ENCODE measurements at places on chromosomes 2 and 18. TPM values are rescaled to one million over a fixed set of nuclear protein-coding genes. Genes with fewer than 3 reads are reported as not detected.

Gene SETBP1
- total RNA-seq: 14.1 TPM

Gene VWA3B
- not detected for total RNA-seq

Gene BZW1
- total RNA-seq: 495 TPM

Gene POTEJ
- not detected for total RNA-seq

Gene CLHC1
- 8.4 TPM for total RNA-seq

Gene SLC5A6
- 109 TPM for total RNA-seq

Gene CABYR
- total RNA-seq: 1.2 TPM

Gene MPV17
- total RNA-seq: 85.9 TPM

- DNase-seq: no peak
- no peaks in the 10 kb centered on the region for H3K36me3 ChIP-seq
- no peaks in the 10 kb centered on the region for H3K27me3 ChIP-seq
- H3K4me3 ChIP-seq: no peak overlapping the region
- H3K4me1 ChIP-seq: no peaks in the 10 kb centered on the region
These were observed 193.4 kb downstream of the TDRD15 start for GRCh38 chr2:21317131-21317530.

DNA sequence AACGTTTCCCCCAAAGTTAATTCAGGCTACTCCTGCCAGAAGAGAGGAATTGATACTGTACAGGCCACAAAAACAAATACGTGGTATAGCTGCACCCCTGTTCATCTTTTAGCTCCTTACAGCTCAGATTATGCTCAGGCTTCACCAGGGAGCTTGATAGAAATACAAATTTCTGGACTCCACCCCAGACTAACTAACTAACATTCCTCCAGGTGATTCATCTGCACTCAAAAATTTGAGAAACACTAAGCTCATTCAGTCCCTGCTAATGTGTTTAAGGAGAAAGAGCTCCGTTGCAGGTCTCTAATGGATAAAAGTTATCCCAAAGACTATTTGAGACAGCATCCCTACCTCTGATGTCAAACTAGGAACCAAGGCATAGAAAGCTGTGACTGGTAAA is 36.8 kb upstream of the UNC80 start:
- no peaks in the 10 kb centered on the region for H3K36me3 ChIP-seq
- no peaks in the 10 kb centered on the region for H3K4me1 ChIP-seq
- no peak overlapping the region for H3K27ac ChIP-seq
- H3K27me3 ChIP-seq: no peaks in the 10 kb centered on the region

GRCh38 chr2:9107168-9108025 is 99.2 kb upstream of the ASAP2 start:
- H3K27ac ChIP-seq: no peak overlapping the region
- no peaks in the 10 kb centered on the region for H3K4me1 ChIP-seq
- H3K27me3 ChIP-seq: no peaks in the 10 kb centered on the region

- H3K4me1 ChIP-seq: no peaks in the 10 kb centered on the region
- no peaks in the 10 kb centered on the region for H3K27me3 ChIP-seq
- no peak for DNase-seq
- no peak overlapping the region for H3K27ac ChIP-seq
- H3K36me3 ChIP-seq: no peaks in the 10 kb centered on the region
- H3K4me3 ChIP-seq: no peak overlapping the region
These were observed 882.5 kb downstream of the SLC4A3 start for GRCh38 chr2:220509966-220510365.

- no peaks in the 10 kb centered on the region for H3K36me3 ChIP-seq
- DNase-seq: no peak
- no peak overlapping the region for H3K4me3 ChIP-seq
- no peaks in the 10 kb centered on the region for H3K27me3 ChIP-seq
These were observed 234.9 kb downstream of the SOCS6 start for GRCh38 chr18:70523792-70524182.

GRCh38 chr2:189249171-189249570 is 69.6 kb upstream of the COL5A2 start:
- no peaks in the 10 kb centered on the region for H3K36me3 ChIP-seq
- no peak overlapping the region for H3K27ac ChIP-seq
- no peaks in the 10 kb centered on the region for H3K4me1 ChIP-seq
- no peak for DNase-seq

GRCh38 chr2:819601-820000 is 131.0 kb upstream of the SNTG2 start:
- DNase-seq: no peak
- H3K27ac ChIP-seq: no peak overlapping the region
- no peaks in the 10 kb centered on the region for H3K4me1 ChIP-seq

DNA sequence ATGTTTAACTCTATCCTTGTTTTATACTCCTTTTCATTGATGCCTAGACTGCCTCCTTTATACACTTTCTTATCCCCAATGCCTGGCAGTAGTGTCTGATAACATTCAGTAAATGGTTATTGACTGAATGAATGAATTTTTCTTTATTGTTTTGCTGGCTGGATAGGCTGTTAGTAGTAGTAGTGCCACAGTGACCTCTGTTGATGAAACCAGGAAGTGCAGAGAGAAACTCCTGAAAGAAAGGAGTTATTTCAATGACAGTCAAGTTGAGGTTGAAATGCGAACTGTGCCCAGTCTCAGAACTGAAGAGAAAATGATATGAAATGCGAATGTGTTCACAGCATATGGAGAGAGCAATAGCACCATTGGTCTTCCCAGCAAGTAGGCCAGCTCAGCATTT is 26.8 kb upstream of the SLC9A2 start:
- H3K4me1 ChIP-seq: no peaks in the 10 kb centered on the region
- H3K36me3 ChIP-seq: no peaks in the 10 kb centered on the region
- DNase-seq: no peak
- no peak overlapping the region for H3K27ac ChIP-seq

GRCh38 chr2:219578811-219579613 is 6.9 kb downstream of the INHA start:
- H3K36me3 ChIP-seq: no peaks in the 10 kb centered on the region
- H3K27ac ChIP-seq: no peak overlapping the region
- no peak for DNase-seq
- no peaks in the 10 kb centered on the region for H3K27me3 ChIP-seq
- H3K4me1 ChIP-seq: no peaks in the 10 kb centered on the region
- no peak overlapping the region for H3K4me3 ChIP-seq

DNA sequence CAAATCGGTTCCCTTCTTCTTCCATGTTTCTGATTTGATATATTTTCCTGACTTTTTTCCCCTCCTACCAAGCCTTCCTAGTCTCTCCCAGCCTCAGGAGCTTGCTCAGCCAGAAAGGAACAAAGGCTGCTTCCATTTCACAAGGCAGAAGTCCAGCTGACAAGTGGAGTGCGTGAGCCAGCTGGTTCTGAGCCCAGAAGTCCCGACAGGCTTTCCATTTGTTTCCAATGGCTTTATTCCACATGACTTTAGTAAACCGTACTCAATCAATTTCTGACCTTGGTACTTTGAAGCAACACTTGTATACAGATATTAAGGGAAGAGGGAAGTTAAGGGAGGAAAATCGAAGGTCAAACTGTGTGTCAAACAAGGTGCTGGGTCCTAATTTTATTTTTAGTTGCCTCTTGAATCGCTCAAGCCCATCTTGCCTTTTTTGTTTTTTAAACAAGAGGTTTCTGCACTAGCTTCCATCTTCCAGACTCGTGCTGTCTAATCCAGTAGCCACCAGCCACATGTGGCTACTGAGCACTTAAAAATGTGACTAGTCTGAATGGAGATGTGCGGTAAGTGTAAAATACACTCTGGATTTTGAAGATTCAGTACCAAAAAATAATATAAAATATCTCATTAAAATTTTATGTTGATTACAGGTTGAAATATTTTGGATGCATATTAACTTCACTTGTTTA is 36.2 kb downstream of the WIPF1 start:
- H3K27me3 ChIP-seq: no peaks in the 10 kb centered on the region
- H3K4me1 ChIP-seq: no peaks in the 10 kb centered on the region
- no peak overlapping the region for H3K4me3 ChIP-seq
- no peak for DNase-seq
- H3K27ac ChIP-seq: no peak overlapping the region
- H3K36me3 ChIP-seq: peaks cover 53% of the 10 kb centered on the region

DNA sequence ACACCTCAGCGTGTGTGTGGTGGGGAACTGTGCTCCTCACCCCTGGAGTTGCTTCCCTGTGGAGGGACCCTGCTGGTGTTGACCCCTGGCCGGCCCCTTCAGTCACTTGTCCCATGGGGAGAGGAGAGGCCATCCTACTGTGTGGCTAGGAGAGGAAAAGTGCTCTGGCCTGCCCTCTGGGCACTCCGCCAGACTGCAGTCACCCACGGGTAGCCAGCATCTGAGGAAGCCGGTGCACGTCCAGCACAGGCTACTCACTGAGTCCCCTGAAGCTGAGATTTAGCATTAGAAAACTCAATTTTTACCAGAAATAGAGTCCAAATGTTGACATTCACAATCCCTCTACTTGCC is 211.5 kb upstream of the RAB6C start:
- DNase-seq: no peak
- H3K4me1 ChIP-seq: no peaks in the 10 kb centered on the region
- no peak overlapping the region for H3K4me3 ChIP-seq
- no peaks in the 10 kb centered on the region for H3K27me3 ChIP-seq
- no peaks in the 10 kb centered on the region for H3K36me3 ChIP-seq

- no peaks in the 10 kb centered on the region for H3K27me3 ChIP-seq
- no peaks in the 10 kb centered on the region for H3K36me3 ChIP-seq
- H3K4me1 ChIP-seq: no peaks in the 10 kb centered on the region
- H3K27ac ChIP-seq: no peak overlapping the region
- no peak overlapping the region for H3K4me3 ChIP-seq
These were observed 478.4 kb downstream of the STK39 start for GRCh38 chr2:167769020-167769419.

DNA sequence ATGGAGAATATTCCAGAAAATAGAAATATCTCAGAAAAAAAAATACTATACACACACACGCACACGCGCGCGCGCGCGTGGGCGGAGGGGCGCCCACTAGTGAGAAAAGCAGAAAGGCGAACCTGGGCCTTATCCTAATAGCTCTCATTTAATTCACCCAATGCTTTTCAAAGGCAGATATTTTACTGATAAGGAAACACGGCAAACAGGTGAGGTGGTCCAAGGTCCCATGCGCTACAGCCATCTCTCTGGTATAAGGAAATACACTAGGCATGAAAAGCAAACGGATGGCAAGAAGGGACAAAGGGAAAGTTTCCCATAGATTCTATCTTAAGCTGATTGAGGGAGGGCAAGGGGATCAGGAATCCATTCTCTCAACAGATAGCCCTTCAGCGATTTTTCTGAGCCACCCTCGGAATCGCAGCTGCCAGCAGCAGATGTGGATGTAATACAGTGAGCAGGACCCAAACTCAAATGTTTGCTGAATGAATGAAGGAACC is 136.7 kb downstream of the TMEM247 start:
- H3K27me3 ChIP-seq: no peaks in the 10 kb centered on the region
- DNase-seq: peak; percentile 4
- H3K4me3 ChIP-seq: peak overlapping the region; percentile 86
- H3K4me1 ChIP-seq: peaks cover 21% of the 10 kb centered on the region
- peaks cover 6% of the 10 kb centered on the region for H3K36me3 ChIP-seq

DNA sequence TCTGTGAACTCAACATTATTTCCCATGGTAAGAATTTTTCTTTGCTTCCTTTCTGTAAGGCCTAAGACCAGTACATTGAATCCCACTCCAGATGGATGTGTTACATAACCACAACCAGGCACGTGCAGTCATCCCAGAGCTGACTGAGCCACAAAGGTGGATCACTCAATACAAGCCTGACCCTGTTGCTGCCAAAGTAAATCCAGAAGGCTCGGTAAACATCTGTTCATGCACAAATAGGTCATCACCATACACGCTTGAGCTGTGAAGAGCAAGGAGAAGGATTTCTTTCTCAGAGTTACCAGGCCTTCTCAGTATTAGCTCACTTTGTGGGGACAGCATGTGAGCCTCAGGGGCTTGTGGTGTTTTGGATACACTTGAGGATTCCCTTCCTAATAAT is 791.4 kb upstream of the FANCL start:
- no peaks in the 10 kb centered on the region for H3K4me1 ChIP-seq
- DNase-seq: no peak
- no peak overlapping the region for H3K27ac ChIP-seq
- H3K36me3 ChIP-seq: no peaks in the 10 kb centered on the region

GRCh38 chr2:11437602-11438001 is 28.4 kb downstream of the E2F6 start:
- no peak for DNase-seq
- H3K27ac ChIP-seq: no peak overlapping the region
- H3K27me3 ChIP-seq: no peaks in the 10 kb centered on the region
- H3K36me3 ChIP-seq: no peaks in the 10 kb centered on the region
- no peaks in the 10 kb centered on the region for H3K4me1 ChIP-seq
- H3K4me3 ChIP-seq: no peak overlapping the region

DNA sequence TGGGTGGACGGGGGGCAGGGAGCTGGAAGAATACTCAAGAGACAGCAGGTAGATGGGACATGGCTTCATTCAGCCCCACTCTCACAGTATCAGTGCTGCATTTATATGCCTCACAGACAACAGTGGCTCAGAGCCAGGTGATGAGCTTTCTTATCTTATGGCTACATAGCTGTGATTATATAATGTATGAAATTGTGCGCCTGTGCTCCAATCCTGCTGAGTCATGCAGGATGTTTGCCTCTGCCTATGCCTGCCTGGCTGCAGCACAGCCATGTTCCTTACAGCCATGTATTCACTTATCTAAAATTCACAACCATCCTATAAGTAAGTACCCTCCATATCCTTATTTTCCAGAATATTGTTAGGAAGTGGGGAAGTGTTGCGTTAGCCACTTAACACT is 37.7 kb upstream of the RNF103 start:
- DNase-seq: no peak
- no peaks in the 10 kb centered on the region for H3K36me3 ChIP-seq
- no peaks in the 10 kb centered on the region for H3K27me3 ChIP-seq

DNA sequence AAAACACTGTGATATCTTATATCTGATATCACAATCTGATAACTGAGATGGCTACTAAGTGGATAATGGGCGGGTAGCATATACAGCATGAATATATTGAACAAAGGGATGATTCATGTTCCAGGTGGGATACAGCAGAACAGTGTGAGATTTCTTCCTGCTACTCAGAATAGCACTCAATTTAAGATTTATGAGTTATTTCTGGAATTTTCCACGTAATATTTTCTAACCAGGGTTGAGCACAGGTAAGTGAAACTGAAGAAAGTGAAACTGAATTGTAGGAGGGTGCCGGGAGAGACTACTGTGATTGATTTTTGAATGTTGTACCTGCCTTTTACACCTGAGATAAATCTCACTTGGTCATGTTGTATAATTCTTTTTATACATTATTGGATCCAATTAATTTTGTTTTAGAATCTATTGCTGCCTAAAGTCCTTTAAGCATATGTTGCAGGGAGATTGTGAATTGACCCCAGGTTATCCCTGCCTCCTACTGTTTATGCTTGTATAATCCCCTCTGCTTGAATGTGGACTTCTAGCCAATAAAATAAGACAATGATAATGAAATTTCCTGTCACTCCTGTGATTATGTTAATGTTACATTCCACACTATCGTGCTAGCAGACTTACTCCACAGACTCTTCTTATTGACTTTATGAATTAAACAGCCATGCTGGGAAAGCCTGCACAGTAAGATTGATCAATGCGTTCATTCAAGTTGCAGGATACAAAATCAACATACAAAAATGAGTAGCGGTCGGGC is 67.6 kb upstream of the RBBP8 start:
- no peak for DNase-seq
- H3K4me1 ChIP-seq: no peaks in the 10 kb centered on the region
- no peaks in the 10 kb centered on the region for H3K27me3 ChIP-seq

- H3K4me1 ChIP-seq: no peaks in the 10 kb centered on the region
- no peaks in the 10 kb centered on the region for H3K36me3 ChIP-seq
- no peak overlapping the region for H3K4me3 ChIP-seq
- DNase-seq: no peak
These were observed 14.7 kb upstream of the MRPL33 start for GRCh38 chr2:27756544-27757498.

- no peak overlapping the region for H3K4me3 ChIP-seq
- DNase-seq: no peak
- H3K36me3 ChIP-seq: no peaks in the 10 kb centered on the region
- no peaks in the 10 kb centered on the region for H3K27me3 ChIP-seq
- H3K4me1 ChIP-seq: peaks cover 13% of the 10 kb centered on the region
- no peak overlapping the region for H3K27ac ChIP-seq
These were observed 4.7 kb downstream of the PHLPP1 start for GRCh38 chr18:62720048-62720447.
